ENCODE measurements at places on chromosomes 12 and 14.

DNA sequence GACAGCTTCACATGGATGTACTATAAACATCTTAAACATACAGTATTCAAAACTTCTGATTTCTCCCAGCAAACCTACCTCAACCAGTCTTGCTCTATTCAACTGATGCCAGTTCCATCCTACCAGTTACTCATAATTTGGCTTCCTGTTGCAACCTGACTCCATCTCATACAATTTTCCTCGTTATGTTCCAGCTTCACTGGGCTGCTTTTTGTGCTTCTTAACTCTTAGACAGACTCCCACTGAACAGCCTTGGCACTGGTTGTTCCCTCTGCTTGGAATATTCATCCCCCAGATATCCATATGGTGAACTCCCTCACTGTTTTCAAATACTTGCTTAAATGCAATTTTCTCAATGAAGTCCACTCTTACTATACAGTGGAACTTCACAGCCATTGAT, 249.2 kb downstream of the AEBP2 start:
- DNase-seq = no peak

DNA sequence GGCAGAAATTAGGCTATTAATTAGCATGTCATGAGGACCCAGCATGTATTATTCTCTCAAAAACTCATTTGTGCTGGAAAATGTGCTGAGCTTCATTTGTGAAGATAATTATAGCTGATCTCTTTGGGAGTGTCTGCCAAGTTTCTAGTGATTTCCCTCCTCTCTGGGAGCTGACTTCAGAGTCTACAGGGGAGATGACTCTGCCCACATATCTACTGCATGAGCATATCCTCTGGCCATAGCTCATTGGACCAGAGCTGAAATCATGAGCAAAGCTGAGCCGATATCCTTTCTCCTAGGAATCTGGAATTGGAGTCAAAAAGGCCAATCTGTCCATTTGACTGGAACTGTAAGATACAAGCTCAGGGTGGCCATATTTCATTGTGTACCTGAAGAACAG, 5.9 kb downstream of the CCDC198 start:
- DNase-seq = no peak

DNA sequence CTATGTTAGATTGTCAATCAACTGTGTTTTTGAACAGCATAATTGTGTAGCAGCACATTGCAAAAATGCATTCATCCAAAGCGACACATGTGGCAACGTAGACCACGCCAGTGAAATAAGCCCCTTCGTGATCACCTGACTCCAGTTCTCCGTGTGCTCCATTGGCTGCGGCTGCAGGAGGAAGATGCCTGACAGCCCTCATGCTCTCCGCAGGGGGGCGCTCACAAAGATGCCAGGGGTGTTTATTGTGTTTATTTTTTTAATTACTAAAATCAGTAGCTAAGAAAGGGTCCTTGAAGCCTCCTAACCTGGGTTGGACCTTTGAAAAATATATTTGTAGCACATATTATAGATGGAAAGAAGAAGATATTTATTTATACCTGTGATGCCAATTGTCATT, 116.3 kb downstream of the SLC15A4 start:
- no peak for DNase-seq

DNA sequence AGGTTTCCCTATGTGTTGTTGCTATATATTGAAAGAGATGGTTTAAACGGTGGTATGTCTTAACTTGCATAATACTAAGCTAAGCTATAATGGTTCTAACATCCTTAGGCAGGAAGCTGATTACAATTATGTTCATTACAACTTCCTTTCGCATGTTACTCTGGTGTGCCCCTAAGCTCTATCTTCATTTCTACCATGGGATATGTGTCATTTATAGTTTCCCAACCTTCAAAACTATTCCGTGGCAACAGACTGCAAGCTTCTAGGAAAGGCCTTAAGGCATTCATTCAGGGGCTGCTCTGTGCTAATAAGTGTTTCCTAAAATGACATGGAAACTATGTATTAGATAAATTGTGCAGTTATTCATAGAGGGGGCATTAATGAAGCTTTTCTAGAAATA, 294.6 kb downstream of the GXYLT1 start:
- no peak for DNase-seq

- DNase-seq = no peak
These were observed 64.3 kb downstream of the ZFP36L1 start for GRCh38 chr14:68728342-68729106.

DNA sequence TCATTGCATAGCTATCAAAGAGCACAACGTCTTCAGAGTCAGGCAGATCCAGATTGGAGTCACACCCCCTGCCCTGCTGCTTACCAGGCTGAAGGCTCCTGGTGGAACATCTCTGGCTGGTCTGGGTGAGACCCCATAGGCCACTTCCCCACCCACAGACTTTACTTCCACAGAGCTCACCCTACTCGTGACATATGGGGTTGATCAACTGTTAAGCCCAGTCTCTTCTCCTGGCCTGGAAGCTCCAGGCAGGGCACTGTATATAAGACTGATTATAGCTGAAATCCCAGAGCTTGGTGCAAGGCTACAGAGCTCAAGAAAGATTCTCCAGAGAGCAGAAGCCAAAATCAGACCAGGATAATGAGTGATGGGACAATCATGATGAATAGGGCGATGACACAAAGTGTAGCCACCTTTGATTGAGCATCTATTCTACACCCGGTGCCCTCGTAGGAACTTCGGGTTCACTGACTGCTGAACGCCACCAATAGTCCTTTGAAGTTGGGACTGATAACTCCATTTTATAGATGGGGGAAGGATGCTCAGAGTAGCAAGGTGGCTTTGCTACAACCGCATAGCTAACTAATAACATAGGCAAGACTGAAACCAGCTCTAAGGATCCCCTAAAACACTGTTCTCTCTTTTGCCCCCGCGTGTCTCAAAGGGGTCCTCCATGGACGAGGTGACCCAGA, 287.8 kb downstream of the BCL11B start:
- DNase-seq = no peak
